Posterior cingulate gyrus (tissue), 11 donors: ENCODE measurements at places on chromosomes 3 and 15.

DNA sequence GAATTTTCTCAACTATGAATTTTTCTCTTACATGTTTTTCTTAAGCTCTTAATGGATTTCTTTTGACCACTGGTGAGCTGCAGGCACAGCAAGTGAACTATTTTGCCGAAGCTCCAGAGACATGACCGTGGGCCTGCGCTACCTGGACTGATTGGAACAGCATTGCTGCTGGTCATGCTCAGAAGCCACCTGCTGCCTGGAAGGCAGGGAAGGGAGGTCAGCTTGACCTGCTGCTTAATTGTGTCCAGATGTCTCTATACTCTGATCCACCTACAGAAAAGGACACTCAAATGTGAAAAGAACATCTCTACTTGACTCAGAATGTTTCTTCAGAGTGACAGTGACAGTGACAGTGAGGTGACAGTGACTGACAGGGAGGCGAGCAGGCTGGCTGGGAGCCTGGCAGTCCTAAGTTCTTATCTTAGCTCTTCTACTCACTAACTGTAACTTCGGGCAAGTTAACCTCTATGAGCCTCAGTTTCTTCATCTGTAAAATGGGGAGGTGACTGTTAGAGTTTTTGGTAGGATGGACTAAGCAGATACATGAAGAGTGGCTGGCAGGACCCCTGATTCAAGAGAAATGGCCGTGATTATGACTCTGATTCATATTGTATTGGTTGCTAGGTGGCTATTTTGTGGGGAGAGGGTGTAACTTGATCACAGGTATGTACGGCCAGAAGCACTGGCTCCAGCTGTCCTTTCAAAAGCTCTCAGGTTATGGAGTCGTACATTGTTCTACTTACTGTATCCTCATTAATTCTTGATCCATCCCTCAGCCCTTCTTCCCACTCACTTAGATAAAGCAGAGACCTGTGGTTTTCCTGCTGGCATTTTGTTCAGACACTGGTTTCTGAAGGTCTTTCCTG, 54.8 kb upstream of the DLG1 start:
- no peak for DNase-seq

GRCh38 chr15:33926260-33926659, 42.0 kb upstream of the CHRM5 start:
- DNase-seq, result no peak

- DNase-seq, result no peak
Observed at GRCh38 chr15:80971143-80971542, 18.5 kb downstream of the MESD start.

DNA sequence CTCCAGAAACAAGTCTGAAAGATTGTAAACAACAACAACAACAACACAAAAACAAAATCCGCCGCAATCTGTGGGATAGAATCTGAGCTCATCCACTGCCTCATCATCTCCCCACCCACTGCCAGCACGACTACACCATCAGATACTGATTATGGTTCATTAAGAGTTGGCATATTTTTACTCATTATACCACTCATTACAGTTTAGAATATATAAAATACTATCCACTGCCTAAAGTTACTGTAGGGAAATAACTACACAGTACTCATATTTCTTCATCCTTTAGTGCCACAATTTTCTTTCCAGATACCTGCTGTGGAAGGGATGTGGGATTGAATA, 152.5 kb upstream of the PEX5L start:
- DNase-seq, result no peak

GRCh38 chr15:72474466-72474911, 359 bp downstream of the ARIH1 start:
- no peak for DNase-seq

DNA sequence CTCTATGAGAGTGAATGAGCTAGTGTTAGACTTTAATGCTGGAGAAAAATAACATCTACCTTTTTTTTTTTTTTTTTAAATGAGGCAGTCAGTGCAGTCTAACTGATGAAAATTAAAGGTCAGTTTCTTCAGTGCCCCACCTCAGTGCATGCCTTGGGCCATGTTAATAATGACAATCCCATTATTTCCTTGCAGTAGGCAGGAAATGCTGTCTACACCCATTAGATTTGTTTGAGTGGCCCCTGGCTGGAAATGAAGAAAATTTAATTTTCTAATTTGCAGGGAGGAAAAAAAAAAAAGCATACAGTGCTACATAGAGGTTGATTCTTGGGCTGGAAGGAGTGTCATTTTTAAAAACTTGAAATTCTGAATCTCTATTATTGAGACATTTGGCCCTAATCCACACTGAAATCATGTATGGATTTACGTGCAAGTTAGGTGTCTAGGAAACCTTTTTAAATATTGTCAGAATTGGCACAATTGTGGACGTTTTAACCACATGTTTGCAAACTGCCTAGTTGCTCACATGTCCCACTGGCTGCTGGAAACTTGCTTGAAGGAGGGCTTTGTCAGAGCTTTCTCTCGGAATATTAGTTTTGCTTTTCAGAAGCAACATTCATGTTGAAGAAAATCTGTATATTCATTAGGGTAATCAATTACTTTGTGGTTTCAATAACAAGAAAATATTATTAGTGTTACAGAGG, 18.4 kb downstream of the FNDC3B start:
- no peak for DNase-seq

DNA sequence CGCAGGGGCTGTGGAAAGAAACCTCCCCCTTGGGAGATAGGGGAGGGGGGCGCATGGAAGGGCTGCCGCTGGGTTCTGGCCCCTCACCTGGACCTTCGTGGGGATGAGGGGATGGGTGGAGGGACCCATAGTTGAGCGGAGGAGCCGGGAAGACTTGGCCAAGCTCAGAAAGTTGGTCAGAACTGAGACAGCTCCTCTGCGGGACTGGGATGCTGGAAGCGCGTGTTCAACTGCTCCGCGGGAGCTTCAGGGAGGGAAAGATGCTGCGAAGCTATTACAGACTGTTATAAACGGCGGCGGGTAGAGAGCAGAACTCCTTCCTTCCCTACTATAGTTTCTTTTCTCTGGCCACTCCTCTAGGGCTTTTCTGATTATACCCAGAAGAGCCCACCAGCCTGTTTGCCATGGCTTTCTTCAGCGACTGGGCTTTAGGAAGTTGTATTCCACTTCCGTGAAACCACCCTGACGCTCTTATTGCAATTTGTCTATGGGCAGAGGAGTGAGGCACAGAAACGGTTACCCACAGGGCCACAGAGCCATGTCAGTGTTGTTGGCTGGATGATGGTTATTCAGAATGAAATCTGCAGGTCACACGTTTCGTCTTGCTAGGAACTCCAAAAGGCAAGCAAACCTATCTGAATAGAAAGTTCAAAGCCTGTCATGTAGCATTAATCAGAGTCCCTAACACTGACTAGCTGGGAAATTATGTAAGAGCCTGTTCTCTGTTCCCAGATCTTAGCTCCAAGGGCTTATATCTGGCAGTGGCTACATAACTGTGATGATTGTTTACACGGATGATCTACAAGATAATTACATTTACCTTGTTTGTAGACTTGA, 1.1 kb downstream of the SYNPR start:
- peak; percentile 80 for DNase-seq

- DNase-seq, result no peak
Observed at GRCh38 chr3:184820525-184820924, 8.6 kb downstream of the VPS8 start.

GRCh38 chr15:51936105-51936478, 35.5 kb downstream of the LEO1 start:
- no peak for DNase-seq

- no peak for DNase-seq
Observed at GRCh38 chr15:50697109-50697797, 10.7 kb upstream of the TRPM7 start.

GRCh38 chr15:89781891-89782618, 5.9 kb downstream of the MESP2 start:
- DNase-seq, result peak; percentile 38

GRCh38 chr15:83733206-83733605, 79.3 kb downstream of the ADAMTSL3 start:
- no peak for DNase-seq

GRCh38 chr3:74590620-74591262, 23.7 kb downstream of the CNTN3 start:
- DNase-seq, result no peak

DNA sequence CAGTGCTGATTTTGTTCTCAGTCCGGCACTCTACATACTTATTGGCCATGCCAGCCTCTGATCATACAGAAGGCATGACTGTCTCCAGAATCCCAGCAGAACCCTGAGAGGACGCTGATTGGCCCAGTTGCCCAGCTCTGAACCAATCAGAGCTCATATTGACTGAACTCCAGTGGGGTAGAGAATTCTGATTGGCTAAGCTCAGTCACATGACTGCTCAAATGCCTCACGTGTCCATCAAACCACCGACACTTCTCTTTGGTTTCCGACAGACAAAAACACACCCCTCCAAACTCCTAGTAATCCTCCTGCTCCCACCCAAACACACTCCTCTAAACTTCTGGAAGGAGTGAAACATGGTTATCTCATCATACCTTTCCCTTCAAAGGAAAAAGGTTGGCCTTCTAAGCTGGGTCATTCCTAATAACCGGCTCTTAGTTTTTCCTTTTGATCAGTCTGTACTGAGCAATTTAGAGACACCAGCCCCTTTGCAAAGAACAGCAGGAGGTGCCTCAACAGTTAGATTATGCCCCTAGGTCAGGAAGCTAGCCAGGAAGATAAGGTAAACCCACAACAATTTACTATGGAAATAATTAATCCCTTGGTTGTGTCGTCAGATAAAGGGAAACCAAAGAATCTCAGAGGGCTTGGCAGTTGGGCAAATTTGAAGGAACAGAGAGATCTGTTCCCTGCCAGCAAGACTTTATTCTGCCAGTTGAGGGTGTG, 187.8 kb downstream of the TLE3 start:
- no peak for DNase-seq

GRCh38 chr15:58074452-58074851, 8.9 kb upstream of the ALDH1A2 start:
- no peak for DNase-seq

- DNase-seq, result no peak
Observed at GRCh38 chr3:178172121-178172520, 364.1 kb upstream of the KCNMB2 start.
